ENCODE measurements at places on chromosomes 3 and 15.

- DNase-seq = no peak
These were observed 208.5 kb downstream of the EPHA3 start for GRCh38 chr3:89315750-89316470.

- DNase-seq = no peak
These were observed 797.6 kb downstream of the ROBO2 start for GRCh38 chr3:77837456-77838025.

- DNase-seq = peak; percentile 40
These were observed 31.8 kb downstream of the FSTL1 start for GRCh38 chr3:120418866-120419490.

- DNase-seq = peak; percentile 60
These were observed 85.5 kb upstream of the CDV3 start for GRCh38 chr3:133487920-133488540.

DNA sequence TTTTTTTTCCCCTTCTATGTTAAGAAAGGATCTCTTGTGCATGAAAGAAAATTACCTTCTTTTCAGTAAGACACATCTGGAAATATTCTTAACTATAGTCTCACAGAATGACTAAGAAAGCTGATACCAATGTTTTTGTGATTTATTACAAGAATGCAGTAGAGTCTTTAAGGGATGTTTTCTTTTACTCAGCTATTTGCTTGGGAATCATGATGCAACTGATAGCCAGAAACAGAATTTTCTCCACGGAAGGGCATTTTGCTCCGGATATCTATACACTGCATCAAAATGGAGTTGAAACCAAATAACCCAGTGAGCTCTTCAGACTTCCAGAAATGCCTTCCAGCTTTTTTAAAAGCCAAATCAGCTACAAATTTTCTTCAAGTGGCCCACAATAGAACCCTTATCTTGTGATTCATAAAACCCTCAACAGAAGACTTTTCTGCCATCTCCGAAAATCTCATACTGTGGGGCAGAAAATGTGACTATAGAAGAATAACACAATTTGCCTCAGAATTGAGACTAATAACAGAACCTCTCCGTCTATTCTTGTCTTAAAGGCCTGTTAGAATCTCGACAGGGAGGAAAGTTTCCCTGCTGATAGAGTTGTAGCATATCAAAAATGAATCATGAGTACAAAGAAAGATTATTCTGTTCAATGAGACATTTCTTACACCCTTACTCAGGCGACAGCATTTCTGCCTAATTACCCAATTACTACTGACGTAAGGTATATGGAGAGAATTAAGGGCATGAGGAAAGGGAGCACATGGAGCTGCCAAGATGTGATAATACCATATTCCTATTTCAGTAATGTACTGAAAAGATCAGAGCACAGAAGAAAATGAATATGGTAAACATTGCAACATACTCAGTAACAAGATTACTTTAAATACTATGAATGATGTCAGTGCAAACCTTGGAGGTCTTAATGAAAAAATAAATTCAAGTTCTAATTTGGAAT is 900.1 kb downstream of the ROBO1 start:
- no peak for DNase-seq

- DNase-seq = no peak
These were observed 56.4 kb downstream of the TMCC1 start for GRCh38 chr3:129837065-129837642.

DNA sequence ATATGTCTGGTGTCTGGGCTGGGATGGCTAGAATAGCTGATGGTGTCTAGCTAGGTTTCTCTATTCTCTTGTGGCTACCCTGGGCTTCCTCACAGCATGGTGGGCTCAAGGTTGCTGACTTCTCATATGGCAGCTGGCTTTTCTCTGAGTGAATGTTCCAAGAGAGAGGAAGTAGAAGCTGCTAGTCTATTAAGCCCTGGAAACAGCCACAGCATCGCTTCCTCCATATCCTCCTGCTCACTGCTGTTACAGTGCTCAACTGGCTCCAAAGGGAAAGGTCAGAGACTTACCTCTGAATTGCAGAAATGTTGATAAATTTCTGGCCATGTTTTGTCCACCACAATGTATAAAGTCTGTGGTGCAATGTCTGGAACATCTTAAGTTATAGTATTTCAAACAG is 299.9 kb upstream of the ADAMTS9 start:
- DNase-seq = no peak

GRCh38 chr3:158768881-158769543 is 32.8 kb upstream of the MFSD1 start:
- no peak for DNase-seq

DNA sequence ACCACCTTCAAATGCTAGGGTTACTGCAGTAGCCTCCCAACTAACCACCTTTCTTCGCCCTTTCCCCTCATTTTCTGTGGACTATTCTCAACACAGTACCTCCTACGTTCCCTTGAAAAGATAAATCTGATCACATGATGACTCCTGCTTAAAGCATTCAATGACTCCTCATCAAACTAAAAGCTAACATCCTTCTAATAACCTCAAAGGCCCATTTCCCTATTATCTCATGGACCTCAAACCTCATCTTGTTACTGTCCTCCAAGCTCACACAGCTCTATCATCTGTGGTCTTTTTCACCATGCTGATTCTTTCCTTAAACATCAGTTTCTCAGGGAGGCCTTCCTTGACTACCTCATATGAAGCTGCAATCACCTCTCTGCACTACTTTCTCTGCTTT is 29.6 kb downstream of the GADL1 start:
- DNase-seq = no peak

- DNase-seq = no peak
These were observed 48.1 kb downstream of the STARD5 start for GRCh38 chr15:81275711-81276392.

DNA sequence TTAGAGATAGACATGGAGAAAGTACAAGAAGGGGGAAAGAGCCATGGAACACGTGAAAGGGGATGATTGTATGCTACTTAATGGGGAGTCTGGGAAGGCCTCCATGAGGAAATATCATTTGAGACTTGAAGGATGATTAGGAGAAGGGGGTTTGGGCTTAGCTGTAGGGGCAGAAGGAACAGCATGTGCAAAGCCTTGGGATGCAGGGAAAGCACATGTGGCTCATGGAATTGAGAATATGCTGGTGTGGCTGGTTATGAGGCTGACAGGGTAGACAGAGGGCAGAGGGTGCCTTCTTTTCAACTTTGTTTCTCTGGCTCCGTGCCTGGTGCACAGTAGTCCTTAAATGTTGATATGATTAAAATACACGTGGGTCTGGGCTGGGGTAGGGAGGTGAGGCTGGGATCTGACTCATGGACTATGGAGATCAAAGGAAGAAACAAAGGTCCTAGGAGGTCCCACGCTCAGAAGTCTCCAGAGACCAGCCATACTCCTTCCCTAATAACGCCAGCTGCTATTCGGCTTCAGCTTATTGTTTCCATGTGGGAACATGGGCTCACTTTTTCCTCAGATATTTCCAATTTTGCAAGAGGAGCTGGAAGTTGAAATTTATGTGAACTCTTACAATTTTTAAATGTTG is 1.1 kb downstream of the GTF2E1 start:
- DNase-seq = no peak

DNA sequence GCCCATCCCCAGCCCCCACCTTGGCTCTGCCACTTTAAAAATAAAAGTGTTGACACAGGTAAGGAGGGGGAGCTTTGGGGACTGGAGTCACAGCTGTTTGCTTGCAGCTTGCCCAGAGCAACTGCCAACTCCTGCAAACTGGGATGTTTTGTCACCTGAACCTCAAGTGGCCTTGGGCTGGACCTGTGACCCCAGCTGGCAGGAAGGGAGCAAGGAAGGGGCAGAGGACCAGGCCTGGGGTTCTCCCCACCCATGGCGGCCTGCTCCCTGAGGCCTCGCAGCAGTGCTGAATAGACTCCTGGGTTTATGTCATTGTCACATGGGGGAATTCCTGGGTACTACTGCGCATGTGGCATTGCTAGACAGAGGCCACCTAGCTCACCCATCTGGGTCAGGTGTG is 246.9 kb upstream of the TLE3 start:
- no peak for DNase-seq

- no peak for DNase-seq
These were observed 233.6 kb upstream of the LYSMD4 start for GRCh38 chr15:99966815-99967214.

- DNase-seq = no peak
These were observed 25.3 kb downstream of the UBXN7 start for GRCh38 chr3:196406811-196407470.

- no peak for DNase-seq
These were observed 81.4 kb upstream of the SLC25A26 start for GRCh38 chr3:66139415-66139814.

DNA sequence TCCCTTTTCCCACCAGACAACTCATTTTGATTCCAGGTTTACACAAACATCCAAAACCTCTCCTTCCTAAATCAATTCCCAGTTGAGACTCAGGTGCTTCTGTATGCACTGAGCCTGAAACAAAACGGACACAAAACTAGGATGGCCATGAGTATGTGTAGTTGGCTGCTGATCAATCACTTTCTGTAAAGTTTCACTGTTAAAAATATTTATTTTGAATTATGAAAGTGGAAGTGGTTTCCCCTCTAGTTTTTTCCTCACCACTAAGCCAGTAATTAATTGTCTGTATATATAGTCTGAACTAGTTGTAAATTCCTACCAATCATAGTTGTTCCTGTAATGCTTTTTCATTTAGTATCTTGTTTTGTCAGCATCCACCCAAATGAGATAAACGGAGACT is 51.7 kb upstream of the TSPAN3 start:
- no peak for DNase-seq

- no peak for DNase-seq
These were observed 360.2 kb downstream of the MAGI1 start for GRCh38 chr3:65678516-65678915.

DNA sequence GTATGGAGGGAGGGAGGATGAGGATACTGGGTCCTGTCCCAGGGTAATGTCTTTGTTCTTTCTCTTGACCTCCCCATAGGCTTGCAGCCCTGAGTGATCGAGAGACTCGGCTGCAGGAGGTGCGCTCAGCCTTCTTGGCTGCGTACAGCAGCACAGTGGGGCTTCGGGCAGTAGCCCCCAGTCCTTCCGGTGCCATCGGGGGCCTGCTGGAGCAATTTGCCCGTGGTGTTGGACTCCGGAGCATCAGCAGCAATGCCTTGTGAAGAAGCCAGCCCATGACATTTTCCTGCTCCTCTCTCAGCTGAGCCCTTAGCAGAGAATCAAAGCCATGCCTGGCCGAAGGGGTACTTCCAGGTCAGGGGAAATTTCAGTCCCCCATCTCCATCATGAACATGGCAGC is 1.9 kb upstream of the CPNE9 start:
- DNase-seq = no peak

DNA sequence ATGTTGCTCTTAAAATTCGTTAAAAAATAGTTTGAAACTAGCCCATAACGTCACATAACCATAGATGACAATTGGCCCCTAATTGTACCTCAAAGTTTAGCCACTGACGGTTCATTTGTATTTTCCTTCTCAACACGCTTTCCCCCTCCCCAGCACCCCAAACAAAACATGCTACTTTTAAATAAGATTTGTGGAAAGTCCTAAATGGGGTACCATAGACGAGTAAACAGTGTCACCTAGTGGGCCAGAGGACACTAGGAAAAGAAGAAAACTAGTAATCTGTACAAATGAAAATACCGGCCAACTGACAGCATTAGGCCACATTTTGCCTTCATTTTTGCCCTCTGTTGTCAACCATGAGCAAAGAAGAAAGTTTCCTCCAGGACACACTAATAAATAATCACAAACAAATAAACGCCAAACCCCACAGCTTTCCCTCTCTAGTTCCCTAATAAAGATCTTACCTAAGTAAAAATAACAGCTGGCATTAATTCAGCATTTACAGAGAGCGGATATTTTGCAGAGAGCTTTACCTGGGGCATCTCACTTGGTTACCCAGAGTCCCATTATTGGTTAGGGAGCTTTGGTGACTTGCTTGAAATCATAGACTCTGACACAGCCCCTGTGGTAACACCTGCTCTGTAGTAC is 175.1 kb upstream of the ATP11B start:
- DNase-seq = no peak

Data from activated CD4-positive, alpha-beta T cell treated with anti-CD3 and anti-CD28 coated beads, Interleukin-2, Interleukin-6, amounts not matched to agents 100 ng/mL and 50 ng/mL, durations not matched to agents 16 hours and 8 hours (primary cell).